Activated T-helper 1 cell treated with anti-CD3 and anti-CD28 coated beads, Interleukin-2, amount 50 U/mL, for 16 hours (primary cell): ENCODE measurements at places on chromosomes 11 and 22.

GRCh38 chr11:92929246-92929645 lies 40.2 kb upstream of the MTNR1B start:
- no peak for DNase-seq

DNA sequence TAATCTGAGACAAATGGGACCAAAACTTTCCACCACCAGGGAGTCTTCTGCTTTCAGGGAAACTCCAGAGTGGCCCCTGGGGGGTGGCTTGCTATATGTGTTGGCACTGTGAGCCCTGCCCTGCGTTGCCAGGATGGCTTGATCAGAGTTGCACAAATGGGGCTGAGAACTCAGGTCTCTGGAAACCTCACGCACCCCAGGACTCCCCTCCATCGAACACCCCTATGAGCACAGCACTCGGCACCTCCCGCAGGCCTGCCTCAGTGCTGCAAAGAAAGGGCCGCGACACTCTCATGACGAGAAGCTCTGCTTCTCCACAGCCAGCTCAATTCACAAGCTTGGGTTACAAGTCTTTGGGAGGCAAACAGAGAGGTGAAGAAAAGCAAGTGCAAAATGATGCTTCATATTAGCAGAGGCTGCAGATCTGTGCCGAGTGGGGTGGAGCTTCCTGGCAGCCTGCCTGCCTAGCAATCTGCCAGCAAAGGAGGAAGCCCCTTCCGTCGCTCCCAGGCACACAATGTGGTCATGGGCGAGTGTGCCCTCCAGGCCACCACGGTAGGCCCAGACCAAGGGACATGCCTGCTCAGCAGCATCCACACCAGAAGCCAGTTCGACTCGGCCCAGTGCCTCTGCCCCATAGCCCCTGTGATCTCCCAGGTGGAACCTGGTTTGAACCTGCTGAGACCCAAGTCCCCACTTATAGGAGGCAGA lies 55.7 kb downstream of the MYH9 start:
- DNase-seq, result no peak

DNA sequence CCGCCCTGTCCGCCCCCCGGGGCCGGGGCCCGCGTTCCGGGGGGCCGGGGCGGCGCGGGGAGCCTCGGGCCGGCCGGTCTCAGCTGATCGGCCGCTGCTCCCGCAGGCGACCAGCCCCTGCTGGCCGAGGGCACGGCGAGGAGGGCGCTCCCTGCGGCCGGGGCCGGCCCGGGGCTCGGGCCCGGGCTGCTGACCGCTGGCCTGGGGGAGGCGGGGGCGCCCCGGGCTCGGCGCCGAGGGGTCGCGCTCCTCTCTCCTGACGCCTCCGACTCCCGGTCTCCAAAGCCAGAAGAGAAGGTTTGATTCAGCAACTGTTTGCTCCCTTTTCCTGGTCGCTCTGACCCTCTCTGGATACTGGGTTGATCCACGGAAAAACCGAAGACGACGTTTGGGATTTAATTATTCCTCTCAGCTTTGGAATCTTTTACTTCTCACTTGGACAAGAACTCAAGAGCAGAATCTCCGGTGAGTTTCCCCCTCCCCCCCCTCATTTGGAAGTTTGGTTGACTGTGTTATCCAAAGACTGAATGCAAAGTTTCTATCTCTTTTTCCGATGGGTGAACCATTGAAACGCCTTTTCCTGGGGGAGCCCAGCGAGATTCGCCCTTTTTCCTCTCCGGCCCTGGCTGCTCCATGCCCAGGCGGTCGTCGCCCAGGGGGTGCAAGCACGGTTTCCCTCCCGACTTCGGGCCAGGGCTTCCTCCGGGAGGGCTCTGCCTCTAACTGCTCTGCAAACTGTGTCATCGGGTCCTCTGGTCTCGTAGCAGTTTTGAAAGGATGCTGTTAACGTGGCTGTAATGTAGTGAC lies 725 bp downstream of the KDM2A start:
- no peak for DNase-seq

- DNase-seq, result no peak
Measured at GRCh38 chr11:61309739-61310138, 14.6 kb upstream of the VWCE start.

DNA sequence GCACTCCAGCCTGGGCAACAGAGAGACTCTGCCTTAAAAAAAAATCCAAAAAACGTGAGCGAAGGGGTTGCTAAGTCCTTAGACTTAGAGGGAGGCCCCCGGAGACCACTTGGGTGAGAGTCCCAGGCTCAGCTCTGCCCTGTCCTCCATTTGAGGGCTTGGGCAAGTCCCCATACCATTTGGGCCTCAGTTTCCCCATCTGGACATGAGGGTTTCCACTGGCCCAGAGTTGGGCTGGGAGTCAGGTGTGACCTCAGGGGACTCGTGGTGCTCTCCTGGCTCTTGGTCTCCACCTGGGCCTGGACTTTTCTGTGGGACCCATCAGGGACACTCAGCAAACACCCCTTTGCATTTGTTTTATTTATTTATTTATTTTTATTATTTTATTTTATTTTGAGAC lies 35.2 kb upstream of the CSNK1E start:
- DNase-seq, result no peak

DNA sequence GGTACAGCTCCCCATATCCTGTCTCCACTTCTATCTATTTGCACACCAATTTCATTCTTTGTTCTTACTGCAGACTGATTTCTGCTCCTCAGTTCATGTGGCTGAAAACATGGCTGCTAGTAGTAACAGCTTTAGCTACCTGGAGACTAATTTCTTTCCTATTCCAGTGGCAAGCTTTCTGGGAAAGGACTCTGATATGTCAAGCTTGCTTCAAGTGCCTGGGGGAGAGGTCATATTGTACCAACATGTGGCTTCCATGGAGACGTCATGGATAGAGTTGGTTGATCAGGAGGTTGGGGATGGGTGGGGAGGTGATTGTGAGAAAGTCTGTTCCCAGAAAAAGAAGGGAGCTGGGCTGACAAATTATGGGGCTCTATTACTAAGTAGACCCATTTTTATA lies 44.9 kb downstream of the ADM start:
- no peak for DNase-seq

DNA sequence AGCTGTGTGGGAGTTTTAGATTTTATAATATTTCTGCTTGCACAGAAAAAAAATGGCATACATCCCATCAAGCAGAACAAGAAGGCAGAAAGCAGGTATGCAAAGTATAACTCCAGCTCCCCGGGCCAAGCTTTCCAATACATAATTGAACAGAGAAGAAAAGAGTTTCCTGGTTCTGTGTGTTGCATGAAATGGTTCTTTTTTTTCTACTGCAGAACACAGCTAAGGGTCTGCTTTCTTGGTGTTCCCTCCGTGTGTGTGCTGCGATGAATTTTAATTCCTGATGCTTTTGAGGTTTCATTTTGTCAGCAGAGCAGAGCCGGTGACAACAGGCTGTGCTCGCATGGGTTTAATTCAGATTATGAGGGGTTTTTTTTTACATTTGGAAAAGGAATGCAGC lies 70.7 kb upstream of the TTC12 start:
- DNase-seq, result no peak

DNA sequence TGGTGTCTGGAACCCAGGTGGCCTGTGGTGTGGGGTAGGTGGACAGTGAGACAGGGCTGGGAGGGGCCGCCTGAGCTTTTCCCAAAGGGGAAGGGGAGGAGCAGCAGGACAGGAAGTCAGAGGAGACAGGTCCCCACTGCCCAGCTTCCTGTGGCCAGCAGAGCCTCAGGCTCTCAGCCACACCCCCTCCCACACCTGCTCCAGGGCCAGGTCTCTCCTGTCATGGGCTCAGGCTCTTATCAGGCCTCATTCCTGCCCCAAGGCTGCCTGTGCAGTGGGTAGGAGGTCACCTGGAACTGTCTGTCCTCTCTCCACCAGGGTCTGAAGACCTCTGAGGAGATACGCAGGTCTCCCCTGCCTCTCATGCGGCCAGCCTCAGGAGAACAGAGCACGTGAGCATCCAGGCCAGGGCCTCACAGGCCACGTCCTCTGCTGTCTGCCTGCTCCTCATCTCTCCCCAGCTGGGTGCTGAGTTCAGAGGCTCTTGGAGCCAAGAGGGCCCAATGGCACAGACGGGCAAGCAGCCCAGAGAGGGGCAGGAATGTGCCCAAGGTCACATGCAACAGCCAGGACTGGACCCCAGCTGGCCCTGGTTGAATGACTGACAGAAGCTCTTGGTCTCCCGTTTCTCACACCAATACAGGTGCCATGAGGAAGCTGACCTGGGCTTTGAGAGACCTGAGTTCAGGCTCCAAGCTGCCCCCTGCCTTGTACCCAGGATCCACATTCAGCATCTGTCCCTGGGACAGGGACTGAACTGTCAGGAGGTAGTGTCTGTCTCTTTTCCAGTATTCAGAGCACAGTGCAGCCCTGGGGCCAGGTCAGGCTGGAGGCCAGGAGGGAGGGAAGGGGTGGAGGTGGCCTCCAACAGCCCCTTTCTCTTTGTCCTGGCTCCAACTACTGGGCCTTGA lies 16.7 kb downstream of the STARD10 start:
- DNase-seq, result no peak

- no peak for DNase-seq
Measured at GRCh38 chr11:75096456-75097172, at the start of gene OR2AT4. OR2AT4 (minus strand) TSS chr11:75096876.

DNA sequence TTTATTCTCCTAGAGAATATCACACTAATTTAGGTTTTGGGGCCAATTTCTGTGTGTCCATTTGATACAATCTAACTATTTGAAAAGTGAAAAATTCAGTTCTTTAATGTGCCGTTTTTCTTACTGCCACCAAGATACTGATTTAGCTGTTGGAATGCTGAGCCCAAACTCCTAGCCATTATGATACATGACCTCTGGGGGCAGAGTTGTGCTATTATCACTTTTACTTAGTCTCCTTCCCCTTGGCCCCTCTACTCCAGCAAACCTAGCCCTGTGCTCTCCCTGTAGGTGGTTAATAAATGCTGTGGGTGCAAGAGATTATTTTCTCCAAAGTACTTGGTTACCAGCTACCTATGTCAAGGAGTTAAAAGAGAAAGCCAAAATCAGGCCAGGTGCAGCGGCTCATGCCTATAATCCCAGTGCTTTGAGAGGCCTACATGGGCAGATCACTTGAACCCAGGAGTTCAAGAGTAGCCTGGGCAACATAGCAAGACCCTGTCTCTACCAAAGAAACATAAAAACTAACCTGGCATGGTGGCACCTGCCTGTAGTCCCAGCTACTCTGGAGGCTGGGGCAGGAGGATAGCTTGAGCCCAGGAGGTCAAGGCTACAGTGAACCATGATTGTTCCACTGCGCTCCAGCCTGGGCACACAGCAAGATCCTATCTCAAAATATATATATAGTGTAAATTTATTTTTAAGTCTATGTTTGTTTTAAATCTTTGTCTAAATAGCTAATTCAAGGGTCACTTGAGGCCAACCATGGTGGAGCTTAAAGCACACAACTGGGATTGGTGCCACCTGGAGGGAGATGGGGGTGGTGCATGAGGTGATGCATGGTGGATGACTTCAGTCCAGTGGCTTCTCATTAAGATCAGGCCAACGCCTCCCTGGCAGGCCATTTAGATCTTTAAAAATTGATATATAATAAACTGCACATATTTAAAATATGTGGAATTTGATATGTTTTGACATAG lies 193.2 kb upstream of the PLET1 start:
- no peak for DNase-seq

GRCh38 chr22:48188231-48188721 lies 1425.8 kb downstream of the TBC1D22A start:
- DNase-seq, result no peak

- DNase-seq, result no peak
Measured at GRCh38 chr22:50578776-50579310, 616 bp upstream of the CPT1B start.

DNA sequence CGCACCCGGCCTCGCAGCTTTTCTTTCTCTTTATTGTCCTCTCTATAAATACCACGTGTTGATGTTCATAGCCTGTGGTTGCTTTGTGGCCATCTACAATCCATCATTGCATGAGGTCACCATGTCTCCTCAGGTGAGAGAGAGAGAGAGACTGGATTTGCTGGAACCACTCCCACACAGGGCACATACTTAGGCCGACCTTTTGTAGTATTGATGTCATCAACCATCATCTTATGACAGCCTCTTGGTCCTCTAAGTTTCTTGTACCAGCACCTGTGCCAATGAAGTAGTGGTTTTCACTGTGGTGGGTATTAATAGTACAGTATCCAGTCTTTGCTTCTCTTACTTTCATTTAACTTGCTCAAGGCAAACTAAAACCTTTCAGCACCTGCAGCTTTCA lies 22.8 kb upstream of the P2RY6 start:
- DNase-seq, result no peak

GRCh38 chr11:95711162-95711944 lies 78.2 kb downstream of the FAM76B start:
- no peak for DNase-seq

DNA sequence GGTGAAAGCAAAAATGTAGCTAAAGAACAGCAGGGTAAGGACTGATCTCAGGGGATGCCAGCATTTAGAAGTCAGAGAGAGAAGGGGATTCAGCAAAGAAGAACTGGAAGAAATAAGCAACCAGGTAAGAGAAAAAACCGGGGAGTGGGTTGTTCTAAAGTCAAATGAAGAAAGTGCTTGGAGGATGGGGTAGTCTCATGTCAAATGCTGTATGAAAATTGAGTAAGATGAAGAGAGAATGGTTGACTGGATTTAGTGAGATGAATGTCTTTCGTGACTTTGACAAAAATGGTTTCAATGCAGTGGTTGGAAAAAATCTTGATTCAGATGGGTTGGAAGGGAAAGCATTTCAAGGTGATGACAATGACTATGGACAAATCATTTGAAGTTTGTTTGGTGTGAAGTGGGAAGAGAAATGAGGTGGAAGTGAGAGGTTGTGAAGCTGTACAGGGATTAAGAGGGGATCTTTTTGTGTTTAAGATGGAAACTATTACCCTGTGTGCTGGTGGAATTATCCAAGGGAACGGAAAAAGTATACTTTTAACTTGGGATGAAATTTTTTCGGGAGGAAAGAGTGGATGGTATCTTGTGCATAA lies 484.0 kb downstream of the ETS1 start:
- no peak for DNase-seq

GRCh38 chr22:50082961-50083461 lies 2.2 kb downstream of the MLC1 start:
- no peak for DNase-seq

- no peak for DNase-seq
Measured at GRCh38 chr11:30617762-30618161, 31.6 kb upstream of the MPPED2 start.

- DNase-seq, result no peak
Measured at GRCh38 chr11:96200243-96200642, 142.8 kb downstream of the MAML2 start.
